ENCODE measurements at places on chromosomes 3 and 15. TPM values are rescaled to one million over a fixed set of nuclear protein-coding genes. Genes with fewer than 3 reads are reported as not detected.

HYAL1 gene
- 0.54 TPM for total RNA-seq

CDC25A gene
- total RNA-seq = 8.9 TPM

MB21D2 gene
- 4.6 TPM for total RNA-seq

SSUH2 gene
- 0.60 TPM for total RNA-seq

SYNPR gene
- total RNA-seq = not detected

DPPA2 gene
- total RNA-seq = not detected

ATP8B4 gene
- total RNA-seq = 1.0 TPM
